ENCODE measurements at places on chromosomes 7 and 10. TPM values are rescaled to one million over a fixed set of nuclear protein-coding genes. Genes with fewer than 3 reads are reported as not detected.

SHTN1 gene
- 47.9 TPM for polyA plus RNA-seq

DNA sequence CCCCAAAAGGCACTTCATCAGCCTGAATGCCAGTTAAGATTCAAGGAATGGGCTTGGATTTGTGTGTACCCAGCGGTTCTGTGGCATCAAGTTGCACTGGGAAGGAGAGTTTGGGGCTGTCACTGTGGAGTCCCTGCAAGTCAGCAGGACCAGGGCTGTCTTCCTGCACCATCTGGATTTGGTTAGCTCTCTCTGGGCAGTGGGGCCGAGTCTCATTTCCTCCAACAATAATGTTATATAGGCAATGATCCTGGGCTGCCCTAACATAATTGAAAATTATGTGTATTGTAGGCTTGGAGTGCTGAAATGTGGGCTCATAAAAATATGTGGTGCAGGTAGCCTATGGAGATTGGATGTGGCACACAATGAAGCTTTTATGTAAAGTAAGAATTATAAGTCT, 87.2 kb downstream of the TCF7L2 start:
- no peak for DNase-seq

GRCh38 chr7:158607563-158607962, 19.9 kb upstream of the PTPRN2 start:
- DNase-seq, result no peak

OR2A42 gene
- polyA plus RNA-seq, result 0.03 TPM

ASAH2B gene
- polyA plus RNA-seq, result 7.0 TPM

MYH16 gene
- not detected for polyA plus RNA-seq

IGF2BP3 gene
- polyA plus RNA-seq, result not detected

- no peak for DNase-seq
Measured at GRCh38 chr10:33355274-33355673, 20.8 kb upstream of the NRP1 start.

DNA sequence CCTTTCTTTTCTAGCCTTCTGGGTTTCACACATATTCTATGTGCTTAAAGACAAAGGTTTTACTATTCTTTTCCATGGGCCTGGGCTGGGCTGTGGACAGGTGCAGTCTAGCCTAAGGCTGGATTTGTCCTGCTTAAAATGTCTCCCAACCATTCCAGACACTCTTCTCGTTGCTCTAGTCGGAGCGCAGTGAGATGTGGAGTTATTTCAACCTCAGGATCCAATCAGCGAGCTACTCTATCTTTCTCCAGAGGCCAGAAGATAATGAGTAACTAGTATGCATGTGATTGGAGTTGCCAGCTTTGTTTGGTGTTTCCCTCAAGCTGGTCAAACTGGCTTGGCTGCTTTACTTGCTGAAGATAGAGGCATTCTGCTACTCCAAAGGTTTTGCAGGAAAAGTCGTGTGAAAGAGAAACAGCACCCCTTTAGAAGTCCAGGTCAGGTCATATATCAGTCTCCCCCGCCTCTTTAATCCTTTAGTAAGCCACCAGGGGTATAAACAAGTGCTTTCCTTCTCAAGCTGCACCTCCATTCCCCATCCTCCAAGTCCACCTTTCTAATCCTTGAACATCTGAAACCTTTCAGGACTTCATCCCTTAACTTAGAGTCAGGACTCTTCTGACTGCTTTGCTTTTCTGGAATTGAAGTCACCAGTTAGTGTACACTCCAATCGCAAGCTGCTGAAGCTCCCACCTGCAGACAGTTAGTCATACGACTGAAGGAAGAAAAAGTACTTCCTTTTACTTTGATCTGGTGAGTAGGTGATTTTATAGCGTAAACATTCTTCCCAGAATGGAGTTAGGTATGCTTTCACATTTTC, 78.8 kb downstream of the DNMBP start:
- DNase-seq, result peak; percentile 98

DNA sequence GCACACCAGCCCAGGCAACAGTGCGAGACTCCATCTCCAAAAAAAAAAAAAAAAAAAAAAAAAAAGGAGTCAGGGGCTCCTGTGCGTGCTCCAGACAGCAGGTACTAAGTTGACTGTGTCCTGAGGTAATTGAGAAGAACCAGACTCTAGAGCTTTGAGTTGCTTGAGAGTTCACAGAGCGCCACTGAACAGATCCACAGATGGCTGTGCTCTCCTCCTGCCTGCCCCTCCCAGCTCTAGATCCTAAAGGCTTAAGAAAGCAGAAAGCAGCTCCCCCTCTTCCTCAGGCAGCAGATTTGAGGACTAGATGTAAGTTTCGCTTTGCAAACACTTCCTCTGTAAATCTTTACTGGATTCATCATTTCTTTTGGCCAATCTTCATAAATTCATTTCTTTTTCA, 38.7 kb downstream of the SHH start:
- DNase-seq, result no peak

DNA sequence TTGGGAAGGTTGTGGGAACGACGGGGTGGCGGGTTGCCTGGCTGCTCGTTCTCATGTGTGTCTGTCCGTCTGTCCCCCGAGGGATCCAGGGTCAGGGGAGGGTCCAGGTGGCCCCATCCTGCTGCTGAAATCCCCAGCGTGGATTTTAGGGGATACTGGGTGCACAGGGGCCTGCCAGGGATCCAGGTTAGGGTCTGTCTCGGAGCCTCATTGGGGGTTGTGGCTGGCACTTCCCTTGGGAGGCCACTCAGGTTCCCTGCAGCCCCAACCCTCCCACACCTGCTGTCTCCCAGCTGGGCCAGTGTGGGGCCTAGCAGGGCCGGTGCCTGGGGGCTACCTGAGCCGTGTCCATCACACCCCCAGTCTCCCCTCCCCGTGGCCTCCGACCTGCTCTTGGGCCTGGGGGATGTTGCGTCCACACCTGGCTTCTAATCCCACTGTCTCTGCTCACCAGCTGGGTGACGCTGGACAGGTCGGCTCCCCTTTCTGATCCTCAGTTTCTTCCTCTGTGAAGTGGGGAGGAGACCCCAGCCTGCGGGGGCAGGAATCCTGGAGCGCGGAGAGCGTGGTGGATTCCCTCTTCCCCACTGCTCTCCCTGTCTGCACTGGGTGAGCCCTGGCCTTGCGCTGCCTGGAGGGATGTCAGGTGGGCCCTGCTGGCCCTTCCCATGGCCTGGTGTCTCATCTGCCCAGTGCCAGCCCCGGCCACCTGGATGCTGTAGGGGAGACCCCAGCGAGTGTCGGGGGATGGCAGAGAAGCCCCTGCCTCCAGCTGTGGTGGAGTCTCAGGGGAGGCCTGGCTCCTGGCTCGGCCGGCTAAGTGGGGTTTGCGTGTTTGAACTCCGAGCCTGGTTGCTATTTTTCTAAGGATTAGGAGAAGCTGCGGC, 81.6 kb downstream of the UNCX start:
- no peak for DNase-seq

- no peak for DNase-seq
Measured at GRCh38 chr7:33854178-33854577, 51.2 kb upstream of the BMPER start.

ZFAND2A gene
- polyA plus RNA-seq, result 84.5 TPM

DNA sequence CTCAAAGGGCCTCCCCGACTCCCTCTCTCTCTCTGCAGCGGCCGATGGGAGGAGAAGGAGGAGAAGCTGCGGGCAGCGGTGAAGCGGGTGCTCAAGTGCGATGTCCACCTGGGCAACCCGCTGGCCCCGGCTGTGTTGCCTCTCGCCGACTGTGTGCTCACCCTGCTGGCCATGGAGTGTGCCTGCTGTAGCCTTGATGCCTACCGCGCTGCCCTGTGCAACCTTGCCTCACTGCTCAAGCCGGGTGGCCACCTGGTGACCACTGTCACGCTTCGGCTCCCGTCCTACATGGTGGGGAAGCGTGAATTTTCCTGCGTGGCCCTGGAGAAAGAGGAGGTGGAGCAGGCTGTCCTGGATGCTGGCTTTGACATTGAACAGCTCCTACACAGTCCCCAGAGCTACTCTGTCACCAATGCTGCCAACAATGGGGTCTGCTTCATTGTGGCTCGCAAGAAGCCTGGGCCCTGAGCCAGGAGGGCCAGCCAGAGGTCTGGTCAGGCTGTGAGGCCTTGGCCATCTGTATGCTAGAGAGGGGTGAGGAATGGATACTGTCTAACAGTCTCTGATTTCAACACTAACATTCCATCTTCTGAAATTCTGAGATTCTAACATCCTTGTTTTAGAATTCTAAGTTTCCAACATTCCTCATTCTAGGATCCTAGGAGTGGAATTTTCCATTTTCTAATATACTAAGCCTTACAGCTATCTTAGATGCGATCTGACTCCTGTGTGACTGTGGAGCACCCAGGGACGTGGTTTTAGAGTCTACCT, 3.6 kb downstream of the INMT start:
- DNase-seq, result no peak

ZNF479 gene
- not detected for polyA plus RNA-seq

PAPSS2 gene
- polyA plus RNA-seq, result 90.5 TPM

DNA sequence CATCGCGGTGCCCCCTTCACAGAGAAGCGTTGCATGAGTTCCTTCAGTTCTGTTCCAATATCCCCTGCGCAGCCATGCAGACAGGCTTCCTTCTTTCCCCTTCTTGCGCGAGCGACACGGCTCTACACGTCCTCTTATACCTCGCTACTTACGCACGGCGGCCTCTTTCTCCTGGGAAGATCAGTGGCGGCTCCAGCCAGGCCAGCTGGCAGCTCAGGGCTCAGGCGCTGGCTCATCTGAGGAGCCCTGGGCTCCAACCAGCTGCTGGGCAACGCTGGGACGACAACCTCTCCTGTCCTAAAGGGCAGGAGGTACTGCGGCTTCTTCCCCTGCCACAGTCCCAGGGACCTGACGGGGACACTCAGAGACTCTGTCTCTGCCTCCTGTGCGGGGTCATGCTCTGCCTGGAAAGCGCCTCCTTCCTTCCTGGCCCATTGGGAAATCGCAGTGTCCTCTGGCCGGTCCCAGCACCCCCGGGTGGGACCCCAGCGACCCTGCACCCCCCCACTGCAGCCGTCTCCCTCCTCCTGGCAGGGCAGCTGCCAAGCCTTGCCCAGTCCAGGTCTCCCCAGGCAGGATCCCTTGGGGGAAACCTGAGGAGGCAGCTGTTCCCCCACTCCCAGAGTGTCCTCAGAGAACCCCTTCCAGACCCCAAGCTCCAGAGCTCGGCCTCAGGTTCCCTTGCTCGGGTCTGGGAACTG, 5.0 kb upstream of the FAM20C start:
- no peak for DNase-seq

DNA sequence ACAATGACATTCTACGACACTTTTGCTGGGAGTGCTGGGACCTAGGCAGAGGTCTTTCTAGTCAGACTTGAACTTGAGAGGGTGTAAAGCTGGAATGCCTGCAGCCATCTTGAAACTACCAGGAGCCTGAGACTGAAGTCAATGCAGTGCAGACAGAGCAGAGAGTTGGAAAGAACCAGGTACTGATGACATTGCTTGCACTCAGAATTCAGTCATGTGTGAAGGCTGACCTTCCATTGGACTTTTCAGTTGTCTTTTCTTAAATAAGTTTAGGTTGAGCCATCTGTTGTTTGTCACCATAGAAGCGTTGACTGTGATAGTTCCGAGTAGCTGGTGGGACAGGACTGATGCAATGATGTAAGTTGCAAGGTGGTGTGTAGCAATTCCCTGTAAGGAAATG, 3.1 kb upstream of the PLPP4 start:
- no peak for DNase-seq

- DNase-seq, result peak; percentile 22
Measured at GRCh38 chr10:102988404-102989314, 70.6 kb downstream of the CNNM2 start.

DNA sequence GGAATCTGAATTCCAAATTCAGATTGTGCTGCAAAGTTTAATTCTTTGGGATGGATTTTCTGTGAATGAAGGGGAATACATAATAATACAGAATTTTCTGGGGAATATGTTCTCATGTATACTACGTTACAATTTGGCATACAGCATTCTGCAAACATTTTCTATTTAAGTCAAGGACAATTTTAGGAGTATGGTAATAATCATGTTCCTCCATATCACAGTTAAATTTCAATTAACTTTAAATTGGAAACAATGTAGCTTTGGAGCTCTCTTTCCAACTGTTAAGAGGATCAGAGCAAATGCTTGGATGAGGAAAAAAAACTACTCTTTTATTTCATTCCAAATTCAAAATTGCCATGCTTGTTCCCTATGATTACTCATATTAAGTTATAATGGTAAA, 217.5 kb downstream of the JAZF1 start:
- DNase-seq, result no peak

GIMAP7 gene
- polyA plus RNA-seq, result 3.1 TPM

DNA sequence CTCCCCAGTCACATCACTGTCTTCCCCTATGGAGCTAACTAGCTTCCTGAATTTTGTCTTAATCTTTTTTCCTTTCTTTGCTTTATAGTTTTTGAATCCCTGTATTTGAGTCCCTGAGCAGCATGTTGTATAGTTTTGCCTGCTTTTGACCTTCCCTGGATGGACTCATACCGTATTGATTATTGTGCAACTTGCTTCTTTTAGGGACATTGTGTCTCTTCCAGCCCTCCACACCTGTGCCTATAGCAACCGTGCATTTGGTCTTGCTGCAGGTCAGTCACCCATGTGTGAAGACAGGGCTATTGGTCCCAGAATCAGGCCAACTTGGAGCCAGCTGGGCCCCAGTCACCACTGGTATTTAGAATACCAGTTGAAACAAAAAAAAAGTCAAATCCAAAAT, 158.9 kb upstream of the ADCY1 start:
- DNase-seq, result no peak

DNA sequence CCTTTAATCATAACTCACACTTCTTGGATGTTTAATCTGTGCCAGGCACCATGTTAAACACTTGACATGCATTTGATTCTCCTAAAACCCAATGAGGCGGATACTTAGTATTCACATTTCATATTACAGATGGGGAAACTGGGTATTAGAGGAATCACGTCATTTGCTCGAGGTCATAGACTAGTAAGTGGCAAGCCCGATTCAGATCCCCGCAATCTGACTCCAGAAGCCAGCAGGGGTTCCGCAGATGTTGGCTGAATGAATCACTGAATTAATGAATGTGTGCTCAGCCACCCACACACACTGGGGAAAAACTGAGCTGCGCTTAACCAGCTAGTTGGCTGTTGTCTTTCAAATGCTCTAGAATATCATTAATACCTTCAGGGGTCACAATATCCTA, 22.5 kb upstream of the ENO4 start:
- no peak for DNase-seq

GPR15LG gene
- polyA plus RNA-seq, result not detected

DNA sequence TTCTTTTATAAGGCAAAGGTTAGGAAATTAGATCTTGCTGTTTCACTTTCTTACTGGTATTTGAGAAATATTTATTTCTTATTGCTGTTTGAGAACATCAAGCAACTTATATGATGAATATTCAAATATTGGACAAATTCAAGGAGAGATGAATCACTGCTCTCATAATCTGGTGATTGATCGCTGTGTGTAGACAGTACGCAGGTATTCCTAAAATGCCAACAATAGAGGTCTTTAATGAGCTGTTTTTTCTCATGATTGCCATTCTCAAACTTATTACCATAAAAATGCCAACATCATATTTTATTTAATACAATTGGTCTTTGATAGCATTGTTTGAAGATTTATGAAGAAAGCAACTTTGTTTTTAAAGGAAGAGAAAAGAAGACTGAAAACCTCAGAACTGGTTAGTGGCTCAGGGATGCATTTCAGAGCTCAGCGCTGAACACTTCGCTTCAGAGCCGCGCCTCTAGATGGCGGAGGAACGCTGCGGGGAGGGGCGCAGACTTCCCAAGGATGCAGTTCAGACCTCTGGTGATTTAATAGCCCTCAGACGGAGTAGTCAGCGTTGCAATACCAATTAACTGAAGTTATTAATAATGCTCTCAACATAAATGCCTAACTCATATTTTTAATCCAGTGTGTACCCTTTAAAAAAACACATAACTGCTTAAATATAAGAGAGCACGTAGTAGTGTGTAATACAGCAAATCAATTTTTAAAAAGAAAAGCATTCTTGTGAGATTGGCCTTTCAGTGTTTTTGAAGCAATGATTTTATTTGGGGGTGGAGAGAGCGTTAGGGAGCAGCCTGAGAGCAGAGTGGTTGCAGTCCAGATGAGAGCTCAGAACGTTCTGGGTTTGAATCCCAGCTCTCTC, 38.5 kb upstream of the STEAP4 start:
- DNase-seq, result peak; percentile 71

SLC13A1 gene
- polyA plus RNA-seq, result 0.22 TPM
